ENCODE measurements at places on chromosomes 11 and 22.

DNA sequence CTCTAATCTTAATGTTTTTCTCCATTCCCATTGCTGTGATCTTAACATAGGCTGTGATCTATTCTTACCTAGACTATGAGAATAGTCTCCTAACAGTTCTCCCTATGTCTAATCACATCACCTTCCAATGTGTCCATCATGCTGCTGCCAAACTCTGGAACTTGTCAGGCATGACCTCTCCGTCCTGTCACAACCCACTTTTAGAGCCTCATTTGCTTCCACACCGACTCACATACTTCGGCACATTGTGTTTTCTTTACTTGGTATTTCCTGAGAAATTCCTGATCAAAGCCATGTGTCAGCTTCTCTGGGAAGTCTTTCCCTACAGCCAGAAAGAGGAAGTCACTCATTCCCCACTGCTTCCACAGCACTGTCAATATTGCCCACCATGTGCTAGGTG lies 40.5 kb upstream of the BIRC3 start:
- DNase-seq = no peak

DNA sequence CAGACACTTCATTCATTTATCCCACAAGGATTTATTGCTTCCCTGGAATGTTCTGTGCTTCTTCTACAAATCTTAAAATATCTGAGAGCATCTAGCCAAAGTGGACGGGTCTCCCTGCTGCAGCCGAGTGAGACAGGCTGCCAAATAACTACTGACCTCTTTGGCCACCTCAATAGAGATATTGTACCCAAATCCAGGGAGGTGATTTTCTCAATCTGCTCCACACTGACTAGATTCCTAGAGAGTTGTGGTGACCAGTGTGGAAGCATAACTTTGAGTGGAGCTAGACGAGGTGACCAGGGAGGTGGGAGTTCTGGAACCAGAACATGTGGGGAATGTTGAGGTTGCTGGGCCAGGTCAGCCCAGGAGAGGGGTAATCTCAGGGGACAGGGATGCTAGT lies 77.5 kb downstream of the THAP12 start:
- DNase-seq = no peak

DNA sequence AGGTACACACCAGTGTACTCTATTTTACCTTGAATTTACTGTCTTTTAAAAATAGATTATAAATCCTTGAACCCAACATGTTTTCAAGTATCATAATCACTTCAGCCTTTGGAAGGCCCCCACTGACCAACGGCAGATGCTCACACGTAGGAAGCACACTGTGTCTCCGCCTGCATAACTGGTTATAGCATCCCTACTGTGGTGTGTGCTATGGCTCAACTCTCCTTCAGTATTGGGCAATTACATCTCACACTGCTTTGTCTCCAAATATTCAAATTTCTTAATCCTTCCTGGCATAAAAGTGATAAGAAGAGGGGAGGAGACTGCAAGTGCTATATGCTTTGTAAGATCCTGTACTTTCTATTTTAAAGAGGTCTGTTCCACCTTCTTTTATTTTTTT lies 165.7 kb downstream of the CADM1 start:
- DNase-seq = no peak

- no peak for DNase-seq
Observed at GRCh38 chr22:30979932-30980331, 10.9 kb downstream of the TUG1 start.

DNA sequence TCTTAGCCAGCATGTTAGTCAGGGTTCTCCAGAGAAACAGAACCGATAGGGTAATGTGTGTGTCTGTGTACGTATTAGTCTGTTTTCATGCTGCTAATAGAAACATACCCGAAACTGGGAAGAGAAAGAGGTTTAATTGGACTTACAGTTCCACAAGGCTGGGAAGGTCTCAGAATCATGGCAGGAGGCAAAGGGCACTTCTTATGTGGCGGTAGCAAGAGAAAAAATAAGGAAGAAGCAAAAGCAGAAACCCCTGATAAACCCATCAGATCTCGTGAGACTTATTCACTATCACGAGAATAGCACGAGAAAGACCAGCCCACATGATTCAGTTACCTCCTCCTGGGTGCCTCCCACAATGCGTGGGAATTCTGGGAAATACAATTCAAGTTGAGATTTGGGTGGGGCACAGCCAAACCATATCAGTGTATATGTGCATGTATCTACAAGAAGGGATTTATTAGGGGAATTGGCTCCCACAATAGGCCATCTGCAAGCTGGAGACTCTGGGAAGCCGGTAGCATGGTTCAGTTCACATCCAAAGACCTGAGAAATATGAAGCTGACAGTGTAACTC lies 173.7 kb upstream of the NECTIN1 start:
- DNase-seq = no peak

GRCh38 chr11:134644476-134645456 lies 232.7 kb upstream of the B3GAT1 start:
- no peak for DNase-seq

DNA sequence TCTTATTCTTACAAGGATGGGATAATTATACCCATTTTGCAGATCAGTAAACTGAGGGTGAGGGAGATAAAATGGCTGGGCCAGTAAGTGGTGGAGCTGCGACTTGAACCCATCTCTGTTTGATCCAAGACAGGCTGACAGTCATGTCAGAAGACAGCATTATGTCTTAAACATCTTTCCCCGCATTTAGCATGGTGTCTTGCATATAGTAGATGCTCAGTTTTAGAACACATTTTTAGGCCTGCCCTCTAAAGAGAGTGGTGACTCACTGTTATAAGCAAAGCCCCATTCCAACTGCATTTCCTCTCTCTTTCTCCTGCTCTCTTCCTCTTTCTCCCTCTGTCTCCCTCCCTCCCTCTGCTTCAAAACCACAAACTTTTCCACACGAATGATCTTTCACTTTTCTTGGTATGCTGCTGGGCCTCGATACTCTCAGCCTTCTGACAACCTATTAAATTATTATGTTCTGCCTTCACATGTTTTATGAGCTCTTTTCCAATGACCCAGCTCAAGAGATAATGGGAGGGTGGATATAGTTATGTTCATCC lies 25.2 kb downstream of the CWC15 start:
- no peak for DNase-seq

- DNase-seq = no peak
Observed at GRCh38 chr11:112123129-112123528, 36.5 kb downstream of the SDHD start.

GRCh38 chr11:125626288-125626950 lies 1.5 kb downstream of the CHEK1 start:
- DNase-seq = peak; percentile 26

DNA sequence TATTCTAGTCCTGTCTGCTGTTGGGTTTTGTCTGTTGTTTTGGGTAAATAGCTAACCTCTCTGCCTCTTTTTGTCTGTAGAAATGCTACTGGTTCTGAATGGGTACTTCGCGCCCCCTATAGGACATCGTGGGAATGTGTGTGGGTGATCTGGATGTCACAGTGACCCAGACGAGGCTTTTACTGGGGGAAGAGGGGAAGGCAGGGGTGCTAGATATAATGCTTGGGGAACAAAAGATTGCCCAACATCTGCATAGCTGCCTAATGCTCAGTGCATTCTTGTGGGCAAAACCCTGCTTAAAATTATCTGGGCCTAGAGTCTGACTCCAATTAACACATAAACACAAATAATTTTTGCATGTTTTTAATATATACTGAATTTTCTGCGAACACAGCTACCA lies 57.7 kb downstream of the BMAL1 start:
- peak; percentile 75 for DNase-seq

- no peak for DNase-seq
Observed at GRCh38 chr22:47010211-47010610, 247.8 kb downstream of the TBC1D22A start.

DNA sequence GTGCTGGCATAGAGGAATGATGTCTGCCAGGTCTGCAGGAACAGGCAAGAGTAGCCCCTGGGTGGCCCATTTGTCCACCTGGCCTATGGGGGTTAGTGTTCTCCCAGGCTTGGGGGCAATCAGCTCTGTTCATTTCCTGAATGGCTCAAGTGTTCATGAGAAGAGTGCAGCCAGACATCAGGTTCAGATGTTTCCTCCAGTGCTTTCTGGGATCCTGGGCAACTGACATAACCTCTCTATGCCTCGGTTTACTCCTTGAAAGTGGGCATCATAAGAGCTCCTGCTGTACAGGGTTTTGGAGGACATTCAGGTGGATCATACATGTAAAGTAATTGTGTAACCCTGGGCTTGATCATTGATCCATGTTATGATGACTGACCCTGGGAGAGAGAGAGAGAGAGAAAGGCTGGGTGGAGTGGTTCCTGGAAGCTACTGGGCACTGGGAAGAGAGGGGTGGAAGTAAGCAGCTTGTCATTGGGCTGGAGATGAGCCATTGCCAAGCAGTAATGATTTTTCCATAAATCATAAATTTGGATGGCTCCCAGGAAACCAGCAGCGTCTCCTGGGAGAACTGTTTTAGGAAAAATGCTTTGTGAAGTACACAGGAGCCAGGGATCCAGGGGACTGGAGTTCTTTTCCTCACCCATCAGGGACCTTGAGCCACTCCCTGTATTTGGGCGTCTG lies 30.2 kb upstream of the ACCSL start:
- DNase-seq = no peak

GRCh38 chr22:36212901-36213300 lies 11.3 kb upstream of the APOL4 start:
- no peak for DNase-seq

DNA sequence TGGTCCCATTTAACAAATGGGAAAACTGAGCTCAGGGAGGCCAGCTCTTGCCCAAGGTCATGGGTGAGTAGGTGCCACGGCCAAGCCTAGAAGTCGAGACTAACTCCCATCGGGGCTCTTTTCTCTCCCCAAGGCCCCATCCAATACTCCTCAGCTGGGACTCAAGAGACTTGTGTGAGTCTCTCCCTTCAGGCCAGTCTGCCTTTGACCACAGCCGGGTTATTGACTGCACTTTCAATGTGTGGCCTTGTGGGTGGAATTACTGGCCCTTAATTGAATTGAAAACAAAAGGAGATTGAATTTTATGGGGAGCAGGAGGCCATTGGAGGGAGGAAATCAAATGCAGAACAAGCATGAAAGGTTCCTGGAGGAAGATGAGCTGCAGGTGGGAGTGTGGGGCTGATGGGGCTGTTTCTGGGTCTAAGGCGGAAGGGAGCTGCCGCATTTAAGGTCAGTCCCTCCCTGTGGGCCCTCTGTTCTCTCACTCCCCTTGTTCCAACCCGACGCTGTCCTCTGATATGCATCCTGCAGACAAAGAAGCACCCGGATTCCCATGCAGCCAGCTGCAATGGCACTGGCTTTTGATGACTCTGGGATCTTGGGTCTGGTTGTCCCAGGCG lies 552.8 kb downstream of the MIAT start:
- no peak for DNase-seq

DNA sequence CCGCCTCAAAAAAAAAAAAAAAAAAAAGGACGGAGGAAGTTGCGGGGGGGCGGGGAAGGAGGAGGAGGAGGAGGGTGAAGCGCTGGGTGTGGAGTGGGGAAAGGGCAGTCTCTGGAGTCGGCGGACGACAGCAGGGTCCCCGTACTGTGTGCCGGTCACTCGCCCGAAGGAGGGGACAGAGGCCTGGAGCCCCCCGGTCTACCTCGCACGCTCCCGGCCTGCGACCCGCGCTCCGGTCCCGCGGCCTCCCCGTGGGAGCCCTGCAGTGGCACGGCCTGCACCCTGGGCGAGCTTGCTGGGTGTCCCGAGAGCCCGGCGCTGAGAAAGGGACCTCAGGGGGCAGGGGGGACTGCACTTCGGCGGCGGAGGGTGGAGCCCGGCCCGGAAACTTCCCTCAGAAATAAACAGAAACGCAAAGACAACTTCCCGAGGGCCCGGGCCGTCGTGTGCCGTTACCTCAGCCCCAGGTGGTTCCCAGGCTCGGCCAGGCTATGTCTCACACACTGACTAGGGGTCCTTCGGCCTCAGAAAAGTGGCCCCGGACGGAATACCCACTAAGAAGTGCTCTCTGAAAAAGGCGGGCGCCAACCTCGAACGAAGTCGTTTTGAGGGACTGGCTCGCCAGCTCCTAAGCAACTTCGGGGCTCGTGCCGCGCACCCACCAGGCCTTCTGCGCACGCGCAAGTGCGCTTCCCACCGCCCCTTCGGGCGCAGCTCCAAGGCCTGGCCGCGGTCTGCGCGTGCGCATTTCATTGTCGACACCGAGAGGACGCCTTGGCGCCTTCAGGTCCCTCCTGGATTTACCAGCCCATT lies at the start of gene MAJIN:
TSS of gene MAJIN (minus strand) at position 688 of the 813 bp plus-strand sequence. CDS start 12,703 bp downstream, outside the sequence.
- peak; percentile 86 for DNase-seq

DNA sequence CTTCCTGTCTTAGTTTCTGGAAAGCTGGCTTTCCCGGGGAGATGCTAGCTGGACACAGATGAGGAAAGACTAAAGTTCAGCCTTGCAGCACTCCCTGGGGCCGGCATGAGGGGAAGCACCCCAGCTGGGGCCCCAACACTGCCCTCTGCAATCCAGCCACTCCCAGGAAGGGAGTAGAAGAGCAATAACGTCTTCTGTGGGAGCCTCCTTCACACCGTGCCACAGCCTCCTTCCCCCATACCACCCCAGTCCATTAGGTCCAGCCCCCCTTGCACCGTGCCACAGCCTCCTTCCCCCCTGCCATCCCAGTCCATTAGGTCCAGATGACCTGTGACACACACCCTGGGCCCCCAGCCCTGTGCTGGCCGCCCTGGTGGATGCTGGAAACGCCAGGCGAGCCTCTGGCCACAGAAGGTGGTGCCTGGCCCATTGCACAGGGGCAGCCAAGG lies 44.1 kb upstream of the PRDM11 start:
- no peak for DNase-seq

DNA sequence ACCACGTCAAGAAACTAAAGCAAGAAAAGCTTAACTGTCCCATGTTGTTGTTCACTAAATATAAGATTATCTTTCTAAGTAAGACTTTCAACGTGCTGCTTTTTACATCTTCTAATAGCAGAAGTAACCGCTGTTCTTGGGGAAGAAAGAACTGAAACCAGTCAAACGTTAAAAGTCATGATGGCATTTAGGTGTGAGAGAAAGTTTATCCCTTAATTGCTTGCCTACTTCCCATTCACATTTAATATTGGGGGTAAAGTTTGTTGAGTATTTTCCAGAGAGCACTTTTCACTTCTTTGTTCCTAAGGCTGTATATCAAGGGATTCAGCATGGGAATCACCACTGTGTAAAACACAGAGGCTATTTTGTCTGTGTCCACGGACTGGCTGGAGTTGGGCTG lies 970 bp downstream of the OR5B21 start:
- DNase-seq = no peak

GRCh38 chr11:12100841-12101242 lies 9.5 kb upstream of the MICAL2 start:
- DNase-seq = no peak

Data from activated naive CD4-positive, alpha-beta T cell treated with Interleukin-2 at 50 U/mL for 16 hours (primary cell).